Right renal cortex interstitium (tissue), 3 donors: ENCODE measurements at places on chromosomes 7 and 10.

DNA sequence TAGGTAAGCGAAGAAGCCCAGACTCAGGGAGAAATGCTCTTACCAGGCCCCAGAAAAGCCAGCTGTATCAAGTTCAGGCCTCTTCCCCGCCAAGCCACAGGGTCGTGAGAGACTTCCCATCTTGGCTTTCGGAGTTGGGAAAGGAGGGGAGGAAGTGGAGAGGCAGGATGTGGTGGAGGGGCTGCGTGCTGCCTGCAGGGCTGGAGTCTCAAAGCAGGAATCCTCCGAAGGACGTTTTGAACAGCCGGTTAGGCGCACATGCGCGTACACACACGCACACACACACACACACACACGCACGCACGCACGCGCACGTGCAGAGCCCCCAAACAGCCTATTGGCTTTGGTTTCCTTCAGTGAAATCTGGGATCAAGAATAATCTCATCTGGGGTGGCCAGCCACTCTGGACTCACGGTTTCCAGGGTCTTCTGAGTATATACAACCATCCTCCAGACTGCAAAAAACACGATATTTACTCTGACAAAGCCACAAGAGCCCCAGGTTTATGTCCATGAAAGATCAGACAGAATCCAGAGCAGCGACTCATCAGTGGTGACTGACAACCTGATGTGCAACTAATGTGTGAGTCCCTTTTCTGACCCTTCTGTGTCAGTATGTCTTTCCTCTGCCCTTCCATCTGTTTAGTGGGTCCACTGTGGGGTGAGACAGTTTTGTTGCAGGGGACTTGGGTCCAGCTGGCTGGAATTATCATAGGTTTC, 115.0 kb upstream of the ZNF438 start:
- no peak for DNase-seq

- no peak for DNase-seq
Measured at GRCh38 chr7:93146472-93147141, 1.6 kb downstream of the SAMD9L start.

- DNase-seq = no peak
Measured at GRCh38 chr10:132326344-132326889, 5.6 kb upstream of the LRRC27 start.

DNA sequence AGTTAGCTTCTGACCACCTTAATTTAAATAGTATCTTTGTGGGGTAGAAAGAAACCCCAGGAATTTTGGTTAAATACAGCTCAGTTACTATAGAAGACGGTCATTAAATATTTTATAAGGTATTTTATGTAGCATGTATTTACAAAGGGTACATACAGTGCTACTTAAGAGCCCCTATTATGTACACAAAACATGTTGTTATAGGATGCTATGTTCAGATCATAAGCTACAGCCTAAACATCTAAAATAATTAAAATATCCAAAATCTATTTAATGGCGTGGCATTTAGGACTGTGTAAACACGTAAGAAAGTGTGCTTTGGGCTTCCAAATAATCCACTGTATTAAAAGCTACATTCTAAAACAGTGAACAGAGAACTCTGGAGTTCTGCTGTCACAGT, 39.4 kb upstream of the DLX5 start:
- DNase-seq = no peak

- DNase-seq = no peak
Measured at GRCh38 chr10:126439942-126440341, 51.7 kb upstream of the ADAM12 start.

GRCh38 chr10:76150139-76150875, 718.9 kb downstream of the LRMDA start:
- peak; percentile 57 for DNase-seq

- no peak for DNase-seq
Measured at GRCh38 chr10:6350609-6351008, 147.9 kb downstream of the PFKFB3 start.

DNA sequence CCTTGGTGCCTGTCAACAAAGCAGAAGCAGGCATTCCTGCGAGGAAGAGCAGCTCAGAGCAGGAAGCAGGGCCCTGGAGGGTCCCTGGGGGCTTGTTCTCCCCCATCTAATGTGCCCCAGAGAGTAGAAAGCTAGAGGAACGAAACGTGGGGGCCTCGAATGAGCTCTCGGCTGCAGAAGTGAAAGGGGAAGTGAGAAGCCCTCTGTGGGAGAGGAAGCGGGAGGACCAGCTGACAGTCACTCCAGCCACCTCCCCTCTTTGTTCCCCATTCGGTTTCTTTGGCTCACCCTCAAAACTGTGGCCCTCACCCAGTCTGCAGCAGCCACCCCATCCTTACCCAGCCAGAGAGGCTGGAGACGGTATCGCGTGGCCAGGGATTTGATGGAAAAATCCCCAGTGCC, 25.0 kb downstream of the C10orf105 start:
- no peak for DNase-seq

DNA sequence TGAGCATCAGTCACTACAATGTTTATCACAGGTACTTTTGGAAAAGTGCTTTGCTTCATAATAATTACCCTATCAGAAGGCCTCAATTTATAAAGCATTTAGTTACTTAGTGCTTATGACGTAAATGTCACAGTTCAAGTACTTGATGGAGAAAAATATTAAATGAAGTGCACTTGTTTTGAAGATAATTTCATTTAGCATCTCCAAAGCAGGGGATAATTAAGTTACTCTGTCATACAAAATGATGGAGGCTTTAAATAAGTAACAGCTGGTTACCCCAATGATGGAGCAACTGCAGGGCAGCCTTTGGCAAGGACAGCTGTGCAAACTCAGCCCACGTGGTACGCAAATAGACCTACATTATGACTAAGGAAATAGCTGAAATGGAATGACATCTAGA, 768.8 kb downstream of the GRM8 start:
- no peak for DNase-seq

DNA sequence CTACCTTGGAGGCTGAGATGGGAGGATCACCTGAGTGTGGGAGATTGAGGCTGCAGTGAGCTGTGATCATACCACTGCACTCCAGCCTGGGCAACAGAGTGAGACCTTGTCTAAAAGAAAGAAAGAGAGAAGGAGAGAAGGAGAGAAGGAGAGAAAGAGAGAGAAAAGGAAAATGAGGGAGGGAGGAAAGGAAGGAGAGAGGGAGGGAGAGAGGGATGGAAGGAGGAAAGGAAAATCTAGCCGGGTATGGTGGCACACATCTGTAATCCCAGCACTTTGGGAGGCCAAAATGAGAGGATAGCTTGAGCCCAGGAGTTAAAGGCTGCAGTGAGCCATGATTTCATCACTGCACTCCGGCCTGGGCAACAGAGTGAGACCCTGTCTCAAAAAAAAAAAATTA, 42.9 kb upstream of the GTF2IRD1 start:
- no peak for DNase-seq

DNA sequence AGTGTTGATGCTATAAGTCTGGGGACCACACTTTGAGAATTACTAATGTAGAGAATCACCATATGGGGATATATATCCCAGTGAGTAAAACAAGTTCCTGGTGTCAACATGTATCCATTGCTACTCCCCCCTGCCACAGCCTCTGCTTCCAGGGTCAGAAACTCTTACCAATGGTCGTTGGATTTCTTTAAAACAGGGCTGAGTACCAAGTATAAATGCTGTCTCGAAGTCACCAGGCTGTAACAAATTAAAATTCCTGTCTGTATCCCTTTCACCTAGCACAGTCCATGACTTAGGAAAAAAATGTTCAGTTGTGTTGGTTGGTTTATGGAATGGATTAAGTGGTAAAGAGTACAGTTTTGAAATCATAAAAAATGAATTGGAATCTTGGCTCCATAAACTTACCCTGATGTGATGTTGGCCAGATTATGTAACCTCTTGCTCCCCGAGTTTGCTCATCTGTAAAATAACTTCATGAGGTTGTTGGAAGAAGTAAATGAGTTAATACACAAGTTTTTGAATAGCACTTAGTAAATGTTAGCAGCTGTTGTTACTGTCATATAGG, 364.0 kb upstream of the LRGUK start:
- DNase-seq = no peak

- DNase-seq = no peak
Measured at GRCh38 chr10:87724789-87725188, 65.1 kb downstream of the PAPSS2 start.

DNA sequence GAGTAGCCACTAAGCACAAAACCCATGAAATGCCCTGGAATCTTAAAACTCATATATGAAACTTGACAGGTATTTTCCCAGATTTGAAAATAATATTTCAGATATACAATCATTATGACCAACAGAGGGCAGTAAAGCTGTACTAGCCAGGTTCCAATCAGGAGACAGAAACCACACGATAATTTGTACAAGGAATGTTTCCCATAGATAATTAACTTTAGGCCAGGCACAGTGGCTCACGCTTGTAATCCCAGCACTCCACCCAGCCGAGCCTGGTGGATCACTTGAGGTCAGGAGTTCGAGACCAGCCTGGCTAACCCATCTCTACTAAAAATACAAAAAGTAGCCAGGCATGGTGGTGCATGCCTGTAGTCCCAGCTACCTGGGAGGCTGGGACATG, 31.0 kb upstream of the NUB1 start:
- DNase-seq = no peak

DNA sequence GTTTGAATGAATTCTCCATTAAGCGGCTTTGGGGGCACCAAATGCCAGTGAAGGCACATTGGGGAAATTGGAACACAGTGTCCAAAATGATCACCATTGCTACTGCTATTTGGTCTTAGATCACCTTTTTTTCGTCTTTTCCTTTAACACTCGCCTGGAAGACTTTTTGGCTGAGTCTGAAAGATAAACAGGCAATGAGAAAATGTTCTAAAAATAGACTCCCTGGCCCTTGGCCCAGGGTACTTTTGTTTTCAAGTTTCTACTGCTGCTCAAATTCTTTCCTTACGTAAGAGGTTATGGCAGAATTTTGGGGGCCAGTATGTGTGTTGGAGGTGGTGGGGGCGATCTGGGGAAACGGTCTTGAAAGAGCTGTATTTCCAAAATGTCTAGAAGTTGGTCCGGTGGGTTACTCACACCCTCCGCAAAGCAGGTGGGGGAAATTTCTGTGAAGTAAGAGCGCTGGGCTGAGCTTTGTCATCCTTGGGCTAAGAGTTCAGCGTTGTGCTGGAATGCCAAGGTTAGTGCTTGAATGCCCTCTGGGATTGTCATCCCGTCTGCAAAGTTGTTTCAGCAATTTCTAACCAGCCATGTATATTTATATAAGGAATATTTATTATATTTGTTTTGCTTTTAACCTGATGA, 1.3 kb upstream of the ITPRIP start:
- no peak for DNase-seq

GRCh38 chr7:55019191-55019690, 424 bp downstream of the EGFR start:
- no peak for DNase-seq
